ENCODE measurements at places on chromosomes 1 and 21. TPM values are rescaled to one million over a fixed set of nuclear protein-coding genes. Genes with fewer than 3 reads are reported as not detected.

GRCh38 chr1:11100149-11100493 lies 452 bp upstream of the EXOSC10 start:
- no peaks in the 10 kb centered on the region for H3K27me3 ChIP-seq
- H3K27ac ChIP-seq: peak overlapping the region; percentile 71
- DNase-seq: no peak

DNA sequence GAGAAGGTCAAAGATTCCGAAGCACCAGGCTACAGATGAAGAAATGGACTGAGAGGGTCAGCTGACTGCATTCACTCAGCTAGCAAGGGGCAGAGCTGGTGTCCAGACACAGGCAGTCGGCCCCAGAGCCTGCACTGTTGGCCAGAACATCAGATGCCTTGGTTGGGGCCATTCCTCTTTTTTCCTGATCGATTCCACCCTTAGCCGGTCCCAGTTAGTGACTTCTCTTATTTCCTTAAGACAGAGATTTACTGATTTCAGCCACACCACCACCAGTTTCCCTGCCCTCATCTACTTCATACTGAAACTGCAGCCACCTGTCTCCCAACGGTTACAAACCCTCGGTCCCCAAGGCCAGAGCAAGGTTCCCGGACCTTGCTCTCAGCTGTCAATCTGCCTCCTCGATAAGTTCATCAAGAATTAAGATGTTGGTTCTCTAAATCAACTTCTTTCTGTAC lies 11.5 kb downstream of the CD58 start:
- no peaks in the 10 kb centered on the region for H3K36me3 ChIP-seq
- DNase-seq: no peak
- H3K27me3 ChIP-seq: no peaks in the 10 kb centered on the region
- peaks cover 23% of the 10 kb centered on the region for H3K4me1 ChIP-seq
- H3K4me3 ChIP-seq: no peak overlapping the region

DNA sequence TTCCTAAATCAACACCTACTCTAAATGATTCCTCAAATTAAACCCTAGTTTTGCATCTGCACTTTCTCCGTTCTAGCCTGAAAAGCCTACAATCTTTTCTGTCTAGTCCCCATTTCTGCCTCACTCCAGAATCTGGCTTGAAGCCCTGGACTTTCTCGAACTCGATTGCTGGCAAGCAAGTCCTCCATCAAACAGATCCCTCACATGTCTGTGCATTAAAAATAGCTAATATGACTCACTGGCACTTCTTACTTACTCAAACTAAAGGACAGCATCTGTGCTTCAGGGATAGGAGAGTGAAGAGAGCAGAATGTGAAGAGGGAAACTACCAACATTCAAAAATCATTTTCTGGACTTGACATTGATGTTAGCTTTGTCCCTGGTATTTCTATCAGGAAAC lies 51.8 kb upstream of the CXADR start:
- no peak overlapping the region for H3K4me3 ChIP-seq
- H3K4me1 ChIP-seq: no peaks in the 10 kb centered on the region
- no peaks in the 10 kb centered on the region for H3K27me3 ChIP-seq
- DNase-seq: no peak
- no peaks in the 10 kb centered on the region for H3K36me3 ChIP-seq

DNA sequence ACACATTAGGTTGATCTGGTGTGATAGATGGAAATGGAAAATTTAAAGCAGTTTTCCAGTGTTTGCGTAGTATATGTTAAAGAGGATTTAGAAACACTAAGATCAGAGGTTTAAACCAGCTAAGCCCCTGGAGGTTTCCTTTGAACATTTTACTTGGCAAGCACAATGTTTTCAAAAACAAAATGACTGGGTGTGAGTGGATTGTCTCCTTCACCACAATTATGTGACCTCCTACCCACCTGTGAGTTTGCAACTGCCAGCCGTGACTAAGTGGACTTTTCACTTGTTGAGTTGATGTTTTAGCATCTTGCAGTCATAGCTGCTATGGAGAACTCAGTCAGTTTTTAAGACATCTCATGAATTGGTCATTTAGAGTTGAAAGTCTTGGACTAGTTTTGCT lies 4.7 kb downstream of the CCDC190 start:
- H3K4me3 ChIP-seq: no peak overlapping the region
- H3K36me3 ChIP-seq: no peaks in the 10 kb centered on the region
- no peaks in the 10 kb centered on the region for H3K4me1 ChIP-seq
- DNase-seq: no peak
- H3K27ac ChIP-seq: no peak overlapping the region

Gene TBX19
- 5.2 TPM for total RNA-seq
